Activated B cell treated with CpG ODN at 0.5 μM for 24 hours (primary cell): ENCODE measurements at places on chromosomes 4 and X. TPM values are rescaled to one million over a fixed set of nuclear protein-coding genes. Genes with fewer than 3 reads are reported as not detected.

Gene CDKL5
- 3.7 and 3.8 TPM in 2 replicates for total RNA-seq

Gene SPRY1
- 4.0 and 4.1 TPM in 2 replicates for total RNA-seq

Gene ZNF41
- 15.4 and 19.2 TPM in 2 replicates for total RNA-seq

Gene STK26
- 19.9 and 20.7 TPM in 2 replicates for total RNA-seq

Gene AMER1
- 5.6 and 6.8 TPM in 2 replicates for total RNA-seq

Gene GC
- total RNA-seq = not detected in 2 replicates

Gene CHM
- total RNA-seq = 15.3 and 22.9 TPM in 2 replicates

Gene ACOX3
- 17.1 and 20.6 TPM in 2 replicates for total RNA-seq

Gene KIF4A
- total RNA-seq = 0.49 TPM in 2 replicates

Gene OTC
- total RNA-seq = not detected in 2 replicates

Gene PPARGC1A
- total RNA-seq = not detected in 2 replicates

DNA sequence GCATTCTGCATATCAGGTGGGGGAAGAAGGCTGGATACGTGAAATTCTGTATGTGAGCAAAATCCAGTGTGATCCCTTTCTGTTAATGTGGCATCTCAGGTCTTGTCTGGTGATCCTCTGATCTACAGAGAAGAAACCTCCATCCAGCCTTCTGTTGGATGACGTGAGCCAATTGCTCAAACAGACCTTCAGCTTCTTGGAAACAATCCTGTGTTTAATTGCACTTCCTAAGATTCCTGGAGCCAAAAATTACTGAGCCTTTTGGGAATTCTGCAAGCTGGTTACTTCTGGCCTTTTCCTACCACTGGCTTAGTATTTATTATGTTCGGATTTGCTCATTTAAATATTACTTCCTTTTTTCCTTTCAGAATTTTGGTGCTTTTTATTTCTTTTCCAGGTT, 51.2 kb downstream of the TRIML1 start:
- no peak for DNase-seq

DNA sequence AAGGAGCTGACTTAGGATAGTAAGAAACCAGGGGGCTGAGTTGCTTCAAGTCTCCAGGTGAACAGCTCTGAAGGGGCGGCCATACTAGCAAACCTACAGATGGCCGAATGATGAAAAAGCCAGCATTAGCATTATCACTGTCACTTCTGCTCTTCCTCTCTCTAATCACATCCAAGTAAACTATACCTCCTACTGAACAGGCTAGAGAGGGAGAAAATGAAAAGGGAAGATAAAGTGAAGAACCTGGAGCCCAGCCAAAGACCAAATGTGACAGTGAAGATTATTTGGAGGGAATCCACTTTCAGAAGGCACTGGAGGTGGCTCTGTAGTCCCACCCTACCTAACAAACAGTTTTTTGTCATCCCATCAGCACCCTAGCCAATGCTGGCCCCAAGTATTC, 50.4 kb upstream of the PRPS1 start:
- DNase-seq = no peak

- no peak for DNase-seq
These were observed 24.3 kb downstream of the SMIM20 start for GRCh38 chr4:25938366-25938765.

GRCh38 chrX:125175991-125176584, 143.6 kb upstream of the TEX13C start:
- no peak for DNase-seq

DNA sequence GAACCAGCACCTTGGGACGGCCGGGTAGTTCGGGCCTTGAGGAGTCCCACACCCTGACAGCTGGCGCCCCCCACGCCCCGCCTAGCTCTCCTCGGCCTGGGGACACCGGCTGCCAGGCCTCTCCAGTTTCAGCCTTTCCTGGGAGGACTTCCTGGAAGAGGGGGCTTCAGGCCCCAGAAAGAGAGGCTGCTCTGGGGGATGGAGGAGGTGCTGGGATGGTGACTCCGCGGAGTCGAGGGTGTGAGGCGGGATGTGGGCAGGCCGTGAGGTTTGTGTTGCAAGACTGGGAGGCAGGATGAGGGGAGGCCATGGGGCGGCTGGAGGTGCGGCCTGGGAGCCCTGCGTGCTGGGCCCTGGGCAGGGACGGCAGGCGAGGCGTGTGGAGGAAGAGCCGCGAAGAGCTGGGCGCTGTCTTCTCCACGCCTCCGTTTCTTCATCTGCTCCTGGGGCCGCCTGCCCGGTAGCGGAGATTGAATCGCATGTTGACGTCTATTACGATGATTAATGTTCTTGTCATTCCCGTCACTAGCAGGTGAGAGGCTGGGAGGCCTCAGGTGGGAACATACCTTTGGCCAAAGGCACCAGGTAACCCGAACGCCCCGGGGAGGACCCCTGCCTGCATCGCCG, 918 bp upstream of the FGFRL1 start:
- DNase-seq = peak; percentile 52

DNA sequence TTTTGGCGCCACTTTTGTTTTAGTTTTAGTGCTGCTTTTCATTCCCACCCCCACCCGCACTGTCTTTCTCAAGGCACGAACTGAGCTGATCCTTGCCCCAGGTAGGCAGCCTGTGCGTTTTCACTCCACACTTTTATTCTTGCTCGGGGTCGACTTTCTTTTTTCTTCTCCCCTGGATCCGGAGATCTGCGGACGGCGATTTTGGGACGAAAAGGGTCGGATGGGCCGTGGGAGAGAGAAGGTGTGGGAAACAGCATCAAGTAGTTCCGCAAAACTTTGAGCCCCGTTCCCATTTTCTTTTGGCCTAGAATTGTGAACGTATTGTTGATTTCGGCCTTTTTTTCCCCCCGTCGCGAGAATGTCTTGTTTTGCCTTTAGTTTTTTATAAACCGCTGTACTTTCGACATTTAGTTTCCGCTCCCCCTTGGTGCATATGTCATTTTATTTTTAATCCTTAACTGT, 531 bp downstream of the STAG2 start:
- no peak for DNase-seq

DNA sequence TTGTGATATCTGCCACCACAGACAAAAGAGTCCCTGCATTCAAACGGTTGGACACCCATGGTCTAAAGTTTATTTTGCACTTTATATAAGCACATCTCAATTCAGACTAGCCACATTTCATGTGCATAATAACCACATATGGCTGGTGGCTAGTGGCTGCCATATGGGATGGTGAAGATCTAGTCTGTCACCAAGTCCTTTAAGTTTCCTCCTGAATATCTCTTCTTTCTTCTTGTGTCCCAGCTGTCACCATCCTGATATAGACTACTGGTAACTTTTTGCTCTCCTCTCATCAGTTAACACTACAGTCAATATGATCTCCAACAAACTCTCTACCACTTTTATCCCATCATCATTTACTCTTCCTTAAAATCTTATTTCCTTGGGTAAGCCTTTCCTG, 9.3 kb downstream of the HSPA4L start:
- no peak for DNase-seq

- DNase-seq = no peak
These were observed 6.1 kb upstream of the BDH2 start for GRCh38 chr4:103105558-103106356.

DNA sequence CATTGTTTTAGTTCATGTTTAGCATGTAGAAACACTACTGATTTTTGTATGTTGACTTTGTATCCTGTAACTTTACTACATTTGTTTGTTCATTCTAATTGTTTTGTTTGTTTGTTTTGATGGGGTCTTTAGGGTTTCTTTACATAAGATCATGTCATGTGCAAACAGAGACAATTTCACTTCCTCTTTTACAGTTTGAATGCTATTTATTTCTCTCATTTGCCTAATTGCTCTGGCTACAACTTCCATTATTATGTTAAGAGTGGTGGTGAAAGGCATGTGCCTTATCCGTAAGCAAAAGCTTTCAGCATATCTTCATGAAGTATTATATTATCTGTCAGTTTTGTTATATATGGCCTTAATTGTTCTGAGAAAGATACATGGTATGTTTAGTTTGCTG, 571.1 kb downstream of the PCDH7 start:
- no peak for DNase-seq

- DNase-seq = no peak
These were observed 91.6 kb downstream of the NYX start for GRCh38 chrX:41538707-41539106.

DNA sequence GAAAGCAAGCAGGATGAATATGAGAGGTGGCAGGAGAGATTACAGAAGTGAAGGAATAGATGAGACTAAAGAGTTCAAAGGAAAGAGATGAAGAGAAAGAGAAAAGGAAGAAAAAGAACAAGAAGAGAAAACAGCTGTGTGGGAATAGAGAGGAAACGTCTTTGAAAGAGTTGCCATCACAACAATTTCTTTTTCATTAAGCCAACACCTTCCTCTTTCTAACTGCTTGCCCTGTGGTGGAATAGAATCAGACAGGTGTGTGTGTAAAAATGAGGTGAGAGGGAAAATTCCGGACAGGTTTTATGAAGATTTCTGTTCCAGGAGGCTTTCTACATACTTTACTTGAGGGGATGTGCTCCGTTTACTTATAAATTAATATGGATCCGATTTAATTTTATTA, 28.8 kb downstream of the DTHD1 start:
- no peak for DNase-seq

- DNase-seq = no peak
These were observed 132.3 kb downstream of the SOWAHB start for GRCh38 chr4:76765473-76766183.

DNA sequence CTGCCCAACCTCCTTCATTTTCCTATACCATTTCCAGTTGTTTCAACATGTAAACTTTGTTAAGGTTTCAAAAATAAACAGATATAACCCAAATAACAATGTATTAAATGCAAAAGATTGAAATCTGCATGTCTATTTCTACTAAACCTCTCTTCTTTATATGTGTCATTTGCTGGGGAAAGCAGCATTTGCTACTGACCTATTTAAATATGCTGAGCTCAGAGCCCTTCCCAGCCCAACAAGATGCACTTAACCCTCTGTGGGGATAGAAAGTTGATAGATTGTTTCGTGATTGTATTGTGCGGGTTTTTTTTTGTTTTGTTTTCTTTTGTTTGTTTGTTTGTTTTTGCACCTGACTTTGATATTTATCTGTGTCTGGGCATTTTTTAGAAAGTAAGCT, 139.5 kb downstream of the UCHL1 start:
- DNase-seq = no peak

DNA sequence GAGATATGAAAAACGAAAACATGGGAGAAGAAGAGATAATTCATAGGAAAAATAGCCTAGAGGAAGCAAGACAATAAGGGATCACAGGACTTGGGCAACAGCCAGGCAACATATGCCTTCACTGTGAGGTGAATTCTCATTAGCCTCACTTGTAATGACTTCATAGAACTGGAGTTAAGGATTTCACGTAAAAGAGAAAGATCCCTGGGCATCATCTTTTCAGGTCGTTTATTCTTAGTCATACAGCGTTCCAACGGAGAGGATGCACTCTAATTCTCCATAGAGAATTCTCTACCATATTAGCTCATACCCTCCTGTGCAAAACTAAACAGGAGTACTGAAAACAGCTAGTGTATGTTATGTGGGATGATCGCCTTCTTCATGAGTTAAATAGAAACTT, 1.4 kb downstream of the PRKG2 start:
- DNase-seq = no peak

GRCh38 chr4:163707873-163708272, 213.4 kb downstream of the TMA16 start:
- DNase-seq = no peak

DNA sequence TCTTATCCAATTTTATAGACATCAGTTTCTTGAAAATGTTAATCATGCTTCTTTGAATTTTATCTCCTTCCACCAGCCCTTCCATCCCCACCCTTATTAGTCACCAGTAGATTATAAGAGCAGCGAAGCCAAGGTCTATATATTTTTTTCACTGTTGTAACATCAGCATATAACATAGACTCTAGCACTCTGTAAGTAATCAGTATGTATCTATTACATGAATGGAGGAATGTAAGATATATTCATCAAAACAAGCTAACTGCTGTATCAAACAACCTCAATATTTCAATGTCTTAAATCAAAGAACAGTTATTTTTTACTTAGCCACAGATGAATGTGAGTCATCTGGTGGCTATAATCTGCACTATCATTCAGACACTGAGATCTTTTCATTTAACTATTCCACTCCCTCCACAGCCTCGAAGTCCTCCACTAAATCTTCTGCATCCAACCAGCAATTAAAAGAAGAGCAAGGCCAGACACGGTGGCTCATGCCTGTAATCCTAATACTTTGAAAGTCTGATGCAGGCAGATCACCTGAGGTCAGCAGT, 178.9 kb downstream of the CENPC start:
- DNase-seq = no peak

DNA sequence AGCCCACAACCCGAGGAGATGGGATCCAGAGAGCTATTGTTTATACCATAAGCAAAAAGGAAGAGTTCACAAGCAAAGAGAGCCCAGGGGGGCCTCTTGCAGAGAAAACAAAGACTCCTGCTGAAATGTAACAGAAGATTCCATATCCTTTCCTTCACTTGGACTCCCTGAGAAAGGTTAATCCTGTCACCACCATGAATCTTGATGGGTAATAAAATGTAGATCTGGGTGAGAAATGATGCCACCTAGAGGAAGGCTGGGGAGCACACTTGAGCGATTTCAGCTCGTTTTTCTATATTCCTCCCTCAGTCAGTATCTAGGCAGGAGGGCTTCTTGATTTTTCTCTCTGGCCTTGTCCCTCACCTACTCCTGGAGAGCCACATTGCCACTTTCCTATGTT, 10.2 kb upstream of the KCNE5 start:
- DNase-seq = no peak

- no peak for DNase-seq
These were observed 320.8 kb upstream of the RASGEF1B start for GRCh38 chr4:81792521-81792920.

- DNase-seq = no peak
These were observed 26.0 kb upstream of the YTHDC1 start for GRCh38 chr4:68375667-68376559.

DNA sequence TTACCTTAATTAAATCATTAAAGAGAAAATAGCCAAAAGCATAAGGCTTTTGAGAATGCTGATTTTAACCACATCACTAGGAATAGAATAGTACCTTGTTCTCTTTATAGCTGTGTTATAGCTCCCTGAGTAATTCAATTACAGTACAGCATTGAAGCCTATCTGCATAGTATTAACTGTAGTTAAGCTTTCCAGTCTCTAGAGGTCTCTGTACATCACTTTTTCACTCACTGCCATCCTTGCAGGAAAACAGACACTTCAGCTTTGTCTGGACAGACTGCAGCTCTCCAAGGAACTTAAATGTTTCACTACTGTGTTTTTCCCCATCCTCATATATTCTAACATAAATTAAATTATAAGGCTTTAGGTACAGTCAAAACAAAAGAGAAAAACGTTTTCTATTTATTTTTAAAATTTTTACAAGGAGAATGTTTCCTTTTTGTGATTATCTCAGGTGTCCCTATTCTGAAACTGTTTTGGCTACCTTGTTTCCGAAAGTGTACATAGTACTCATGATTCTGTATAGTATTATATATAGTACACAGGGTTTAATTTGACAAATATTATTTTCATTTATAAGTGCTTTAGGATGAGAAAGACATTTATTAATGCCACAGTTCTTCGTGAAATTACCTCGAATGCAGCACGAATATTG, 407.9 kb downstream of the PCDH18 start:
- DNase-seq = no peak

GRCh38 chr4:75698963-75699228, 25.5 kb upstream of the USO1 start:
- no peak for DNase-seq
